CD8-positive, alpha-beta memory T cell (primary cell): ENCODE measurements at places on chromosomes 1 and 21. TPM values are rescaled to one million over a fixed set of nuclear protein-coding genes. Genes with fewer than 3 reads are reported as not detected.

DNA sequence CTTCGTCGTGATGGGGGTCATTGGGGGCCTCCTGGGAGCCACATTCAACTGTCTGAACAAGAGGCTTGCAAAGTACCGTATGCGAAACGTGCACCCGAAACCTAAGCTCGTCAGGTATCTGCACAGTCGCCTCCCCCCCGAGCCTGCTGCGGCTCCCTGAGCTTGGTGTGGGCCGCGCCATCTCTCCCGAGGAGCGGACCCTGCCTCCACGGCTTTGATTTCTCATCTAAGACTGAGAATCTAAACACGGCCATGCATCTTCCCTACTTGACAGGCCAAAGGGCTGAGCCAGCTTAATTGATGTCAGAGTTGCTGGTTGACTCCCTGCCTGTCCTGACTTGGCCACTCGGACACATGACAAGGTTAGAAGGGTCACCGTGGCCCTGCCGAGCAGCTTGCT lies 19.1 kb downstream of the NPPA start:
- H3K36me3 ChIP-seq, result peaks cover 25% of the 10 kb centered on the region
- no peak for DNase-seq
- H3K4me1 ChIP-seq, result no peaks in the 10 kb centered on the region
- H3K27ac ChIP-seq, result no peak overlapping the region
- H3K4me3 ChIP-seq, result no peak overlapping the region

GRCh38 chr1:6037338-6037762 lies 8.3 kb upstream of the KCNAB2 start:
- peaks cover 44% of the 10 kb centered on the region for H3K4me1 ChIP-seq
- peak; percentile 32 for DNase-seq
- no peak overlapping the region for H3K27ac ChIP-seq
- no peak overlapping the region for H3K4me3 ChIP-seq

DNA sequence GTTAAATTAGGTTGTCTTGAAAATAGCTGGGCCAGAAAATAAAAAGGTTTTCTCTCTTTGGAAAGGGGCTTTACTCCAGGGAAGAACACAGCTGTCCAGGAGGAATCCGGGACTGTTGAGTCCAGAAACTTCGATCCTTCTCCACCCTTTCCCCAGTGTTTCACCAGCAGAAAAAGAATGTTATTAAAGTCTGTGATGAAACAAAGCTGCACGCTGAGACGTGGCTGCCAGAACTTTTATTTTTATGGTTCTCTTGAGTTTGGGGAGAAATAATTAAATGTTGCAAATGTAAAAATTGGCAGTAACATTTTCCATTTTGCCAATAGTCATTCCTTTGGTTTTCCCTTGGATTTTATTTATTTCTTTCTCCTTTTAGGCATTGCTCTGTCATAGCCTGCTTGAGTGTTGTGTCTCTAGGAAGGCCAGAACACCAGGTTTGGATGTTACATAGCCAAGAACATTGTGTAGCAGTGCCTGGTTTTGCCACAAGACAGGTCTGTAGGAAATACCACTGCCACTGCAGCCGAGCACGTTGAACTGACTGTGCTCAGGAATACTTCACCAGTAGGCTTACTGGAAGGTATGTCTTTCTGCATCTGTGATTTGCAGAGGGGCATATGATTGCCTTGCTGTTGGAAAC lies 87.4 kb downstream of the ROR1 start:
- H3K36me3 ChIP-seq, result no peaks in the 10 kb centered on the region
- H3K4me3 ChIP-seq, result no peak overlapping the region
- no peaks in the 10 kb centered on the region for H3K27me3 ChIP-seq
- no peaks in the 10 kb centered on the region for H3K4me1 ChIP-seq
- H3K27ac ChIP-seq, result no peak overlapping the region

DNA sequence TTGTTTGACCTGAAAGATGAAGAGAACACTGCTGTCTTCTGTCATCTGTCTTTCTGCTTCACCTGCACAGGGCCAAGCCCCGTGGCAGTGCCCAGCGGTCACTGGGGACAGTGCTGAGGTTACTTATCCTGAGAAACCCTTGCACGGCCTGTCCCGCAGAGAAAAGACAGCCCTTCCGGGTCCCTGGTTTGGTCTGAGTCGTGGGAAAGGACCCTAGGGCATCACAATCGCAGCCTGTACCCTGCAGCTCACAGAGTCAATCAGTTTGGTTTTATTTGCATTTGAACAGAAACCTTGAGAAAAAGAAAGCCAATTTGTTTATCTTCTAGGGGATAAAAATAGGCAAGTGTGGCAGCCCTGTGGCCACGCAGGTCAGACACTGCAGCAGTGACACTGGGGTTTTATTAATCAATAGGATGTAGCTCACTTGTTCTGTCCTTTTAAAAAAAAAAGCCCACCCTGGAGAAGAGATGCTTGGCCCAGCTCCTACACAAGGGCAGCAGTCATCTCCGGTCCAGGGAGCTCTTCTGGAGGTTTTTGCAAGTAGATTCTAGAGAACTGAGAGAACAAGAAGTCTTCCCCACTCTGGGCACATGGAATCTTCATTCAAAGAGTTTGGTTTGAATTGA lies 120.0 kb downstream of the PEX14 start:
- H3K4me3 ChIP-seq, result no peak overlapping the region
- H3K4me1 ChIP-seq, result no peaks in the 10 kb centered on the region
- no peaks in the 10 kb centered on the region for H3K36me3 ChIP-seq
- DNase-seq, result no peak

Gene LCE1F
- not detected for polyA plus RNA-seq

Gene NPPB
- polyA plus RNA-seq, result not detected

Gene ADGRB2
- polyA plus RNA-seq, result 0.24 TPM
